ENCODE measurements at places on chromosomes 7 and 10.

GRCh38 chr7:140402178-140402835 is 1.6 kb upstream of the RAB19 start:
- DNase-seq = no peak

DNA sequence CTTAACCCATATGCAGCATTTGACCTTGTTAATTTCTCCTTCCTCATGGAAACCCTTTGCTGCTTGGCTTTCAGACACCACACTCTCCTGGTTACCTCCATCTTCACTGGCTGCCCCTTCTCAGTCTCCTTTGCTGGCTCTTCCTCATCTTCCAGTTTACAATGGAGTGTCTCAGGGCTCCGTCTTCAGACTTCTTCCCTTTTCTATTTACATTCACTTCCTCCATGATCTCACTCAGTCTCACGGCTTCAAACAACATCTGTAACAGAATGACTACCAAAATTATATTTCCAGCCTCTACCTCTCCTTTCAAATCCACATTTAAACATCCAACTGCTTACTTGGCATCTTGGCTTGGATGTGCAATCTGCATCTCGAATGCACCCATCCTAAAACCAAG is 140.4 kb downstream of the DKK1 start:
- DNase-seq = no peak

- DNase-seq = no peak
Observed at GRCh38 chr10:88057720-88058119, 194.3 kb downstream of the PTEN start.

- no peak for DNase-seq
Observed at GRCh38 chr10:98831391-98831790, 384.7 kb upstream of the HPS1 start.

DNA sequence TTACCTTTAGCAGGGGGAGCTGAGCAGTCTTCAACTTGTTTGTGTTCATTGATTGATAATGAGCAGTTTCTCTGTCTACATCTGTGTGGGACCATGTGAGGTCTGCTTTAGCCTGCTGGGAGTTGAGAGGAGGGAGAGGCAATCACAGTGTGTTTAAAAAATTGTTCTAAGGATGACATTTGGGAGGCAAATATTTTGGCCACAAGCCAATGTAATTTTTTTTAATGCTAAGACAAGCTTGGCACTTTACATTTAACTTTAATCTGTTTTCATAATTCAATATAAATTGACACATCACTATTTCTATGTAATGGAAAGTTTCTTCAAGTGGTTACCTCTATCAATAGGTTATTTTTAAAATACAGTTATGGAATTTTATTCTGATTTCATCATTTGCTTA is 55.9 kb upstream of the SEMA3A start:
- DNase-seq = no peak

Data from stimulated activated CD8-positive, alpha-beta memory T cell treated with anti-CD3 and anti-CD28 coated beads, Interleukin-12 subunit alpha, Interleukin-12 subunit beta, amount 100 ng/mL, for 1 hour (primary cell).